ENCODE measurements at places on chromosomes 16 and 17.
A peak's percentile ranks its signal among the peaks of the same experiment; 100 is the strongest.

DNA sequence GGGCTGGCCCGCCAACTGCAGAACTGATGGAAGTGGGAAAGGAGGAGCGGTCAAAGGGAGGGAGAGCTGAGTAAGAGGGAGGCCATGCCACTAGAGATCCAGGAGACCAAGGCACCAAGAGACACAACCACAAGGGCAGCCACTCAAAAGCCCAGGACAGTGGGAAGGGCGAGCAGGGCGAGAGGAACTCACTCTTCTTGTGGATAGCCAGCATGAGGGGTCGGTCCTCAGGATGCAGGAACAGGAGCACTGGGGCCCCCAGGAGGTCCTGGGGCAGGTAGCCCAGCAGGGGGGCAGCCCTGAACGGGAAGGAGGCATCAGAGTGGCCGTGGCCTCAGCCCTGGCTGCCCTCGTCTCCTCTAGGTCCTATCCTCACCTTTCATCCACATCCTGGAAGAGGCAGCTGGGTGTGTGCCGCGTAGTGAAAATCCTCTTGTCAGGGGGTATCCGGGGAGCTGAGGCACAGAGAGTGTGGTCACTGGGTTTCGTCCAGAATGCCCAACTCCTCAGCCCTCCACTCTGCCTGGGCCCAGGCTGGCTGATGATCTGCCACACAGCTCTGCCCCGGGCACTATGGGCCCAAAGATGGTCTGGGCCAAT lies 4.3 kb downstream of the PER1 start:
- no peak for DNase-seq

DNA sequence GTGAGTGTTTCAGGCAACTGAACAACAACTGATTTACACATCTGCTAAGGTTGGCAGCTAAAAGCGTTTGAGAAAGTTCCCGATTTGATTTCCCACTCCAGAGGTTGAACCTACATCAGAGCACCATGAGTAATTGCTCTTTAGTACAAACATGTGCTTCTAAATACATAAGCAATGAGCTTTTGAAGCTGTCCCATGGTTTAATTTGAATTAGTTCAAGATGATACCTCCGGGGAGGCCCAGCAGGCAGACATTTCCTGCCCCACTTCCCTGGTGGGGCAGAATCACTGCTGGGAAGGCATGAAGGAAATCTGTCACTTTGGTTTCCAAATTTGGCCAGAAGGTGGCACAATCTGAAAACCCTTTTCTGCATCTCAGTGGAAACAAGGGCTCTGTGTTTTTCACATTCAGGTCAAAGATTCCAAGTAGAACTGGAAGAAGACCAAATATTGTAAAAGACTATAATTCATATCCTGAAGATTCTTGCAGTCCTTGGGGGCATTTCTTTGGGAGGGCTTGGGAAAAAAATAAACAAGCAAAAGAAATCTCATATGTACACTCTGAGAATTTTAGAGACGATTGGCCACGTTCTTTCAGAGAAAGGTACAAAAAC lies 176.2 kb upstream of the FAM20A start:
- peak; percentile 14 for DNase-seq

DNA sequence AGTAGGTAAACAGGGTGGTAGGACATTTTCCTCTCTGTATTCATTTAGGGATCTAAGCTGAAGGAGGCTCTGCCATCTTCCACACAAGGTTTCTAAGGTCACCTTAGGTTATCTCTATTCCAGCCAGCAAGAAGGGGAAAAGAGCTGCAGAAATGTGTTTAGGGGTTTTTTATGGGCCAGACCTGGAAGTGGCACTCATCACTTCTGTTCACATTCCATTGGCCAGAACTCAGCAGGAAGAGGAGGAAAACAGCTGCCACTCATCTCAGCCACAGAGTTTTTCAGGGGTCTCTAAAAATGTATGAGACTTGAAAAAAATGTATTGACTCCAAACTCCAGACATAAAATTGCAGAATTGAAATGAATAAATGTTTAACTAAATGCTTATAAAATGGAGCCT lies 65.8 kb downstream of the FTO start:
- no peak for DNase-seq

DNA sequence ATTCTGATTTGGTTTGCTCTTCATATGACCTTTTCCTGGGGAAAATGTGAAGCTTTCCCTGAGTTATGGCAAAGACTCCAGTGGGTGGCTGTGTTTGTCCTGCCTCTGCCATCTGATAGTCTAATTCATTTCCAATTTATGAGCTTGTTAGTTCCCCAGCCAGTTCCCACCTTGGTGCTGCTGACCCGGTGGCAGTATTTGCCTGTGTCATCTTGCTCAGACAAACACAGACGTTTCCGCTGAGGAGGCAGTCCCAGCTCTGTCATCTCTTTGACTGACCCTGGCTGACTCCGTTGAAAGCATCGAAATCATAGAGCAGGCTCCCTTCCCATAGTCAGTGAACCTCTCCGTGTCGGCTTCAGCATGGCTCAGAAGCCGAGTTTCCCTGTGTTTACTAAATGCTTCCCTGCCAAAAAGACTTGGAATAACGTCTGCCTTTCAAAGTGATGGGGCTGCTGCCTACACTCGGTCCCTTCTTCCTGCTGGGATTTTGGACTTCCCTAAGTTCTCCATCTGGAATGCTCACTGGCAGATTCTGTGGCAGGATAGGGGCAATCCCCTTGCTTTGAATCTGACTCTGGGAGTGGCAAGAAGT lies 538.3 kb downstream of the NPIPA7 start:
- no peak for DNase-seq

DNA sequence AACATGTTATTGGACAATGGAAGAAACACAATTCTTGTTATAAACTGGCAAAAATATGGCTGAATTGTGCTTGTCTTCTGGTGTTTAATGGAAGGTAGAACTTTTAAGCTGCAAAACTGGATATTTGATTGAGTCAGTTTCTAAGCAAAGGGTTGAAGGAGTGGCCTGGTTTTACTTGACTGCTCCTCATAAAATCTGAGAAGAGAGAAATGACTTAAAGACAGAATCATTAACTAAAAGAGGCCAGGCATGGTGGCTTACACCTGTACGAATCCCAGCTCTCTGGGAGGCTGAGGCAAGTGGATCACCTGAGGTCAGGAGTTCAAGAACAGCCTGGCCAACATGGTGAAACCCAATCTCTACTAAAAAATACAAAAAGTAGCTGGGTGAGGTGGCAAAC lies 770.7 kb downstream of the CDH11 start:
- DNase-seq = no peak

- DNase-seq = no peak
Observed at GRCh38 chr17:42387661-42388380, 421 bp downstream of the STAT3 start.

GRCh38 chr17:78105101-78105500 lies 23.5 kb downstream of the TMC6 start:
- DNase-seq = no peak

DNA sequence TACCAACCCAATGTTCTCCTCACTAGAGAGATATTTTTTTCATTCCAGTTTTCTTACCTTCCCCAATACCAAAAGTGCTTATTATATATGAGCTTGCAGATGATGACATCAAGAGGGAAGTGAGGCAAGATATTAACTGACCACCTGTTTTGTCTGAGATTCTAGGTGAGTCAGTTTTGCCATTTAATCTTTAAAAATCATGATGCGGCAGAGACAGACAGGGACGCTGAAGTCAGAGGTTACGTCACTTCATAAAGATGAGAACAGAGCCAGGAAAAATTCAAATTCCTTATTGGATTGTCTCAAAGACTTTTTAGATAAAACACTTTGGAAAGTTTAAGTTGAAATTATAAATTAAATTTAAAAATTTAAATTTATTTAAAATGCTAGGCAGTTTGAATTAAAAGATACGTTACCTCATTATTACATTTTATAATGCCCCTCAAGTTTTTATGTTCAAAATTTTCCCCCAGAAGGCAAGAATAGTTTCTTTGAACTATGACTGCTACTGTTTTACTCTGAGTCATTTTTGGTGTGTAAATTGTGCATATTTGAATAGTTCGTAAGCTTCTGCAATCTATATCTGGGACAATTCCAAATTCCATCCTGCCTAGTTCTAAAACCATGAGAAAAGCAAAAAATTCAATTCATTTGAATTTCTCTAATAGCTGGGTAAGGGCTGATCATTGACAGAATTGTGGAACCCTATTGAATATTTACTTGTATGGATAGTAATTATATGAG lies 839.6 kb upstream of the GOT2 start:
- no peak for DNase-seq

GRCh38 chr16:72604375-72604774 lies 432.4 kb upstream of the PMFBP1 start:
- DNase-seq = no peak

DNA sequence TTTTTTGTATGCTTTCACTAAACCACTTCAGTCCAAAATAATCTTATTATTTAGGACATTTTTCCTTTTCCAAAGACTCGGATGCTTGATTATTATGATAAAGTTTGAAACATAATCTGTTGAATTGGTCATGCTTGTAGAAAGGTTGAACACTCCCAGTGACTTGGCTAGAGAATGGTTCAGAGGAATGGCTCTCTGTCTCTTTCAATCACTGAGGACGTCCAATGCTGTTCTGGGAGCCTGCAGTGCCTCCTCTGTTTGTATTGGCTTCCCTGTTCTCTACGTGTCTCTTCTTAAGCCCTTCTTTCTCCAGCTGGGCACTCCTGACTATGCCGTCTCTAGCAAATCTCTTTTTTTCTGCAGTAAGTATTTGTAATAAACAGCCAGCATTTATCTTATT lies 369.0 kb upstream of the DYNLRB2 start:
- DNase-seq = no peak

- no peak for DNase-seq
Observed at GRCh38 chr16:13795131-13795530, 124.8 kb upstream of the ERCC4 start.

DNA sequence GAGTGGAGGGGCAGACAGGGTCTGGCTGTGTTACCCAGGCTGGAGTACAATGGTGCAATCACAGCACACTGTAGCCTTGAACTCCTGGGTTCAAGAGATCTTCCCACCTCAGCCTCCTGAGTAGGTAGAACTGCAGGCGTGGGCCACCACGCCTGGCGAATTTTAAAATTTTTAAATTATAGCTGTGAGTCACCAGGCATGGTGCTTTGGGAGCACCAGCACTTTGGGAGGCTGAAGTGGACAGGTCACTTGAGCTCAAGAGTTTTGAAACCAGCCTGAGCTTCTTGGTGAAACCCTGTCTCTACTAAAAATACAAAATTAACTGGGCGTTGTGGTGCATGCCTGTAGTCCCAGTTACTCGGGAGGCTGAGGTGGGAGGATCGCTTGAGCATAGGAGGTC lies 114.0 kb downstream of the CHD9 start:
- no peak for DNase-seq

DNA sequence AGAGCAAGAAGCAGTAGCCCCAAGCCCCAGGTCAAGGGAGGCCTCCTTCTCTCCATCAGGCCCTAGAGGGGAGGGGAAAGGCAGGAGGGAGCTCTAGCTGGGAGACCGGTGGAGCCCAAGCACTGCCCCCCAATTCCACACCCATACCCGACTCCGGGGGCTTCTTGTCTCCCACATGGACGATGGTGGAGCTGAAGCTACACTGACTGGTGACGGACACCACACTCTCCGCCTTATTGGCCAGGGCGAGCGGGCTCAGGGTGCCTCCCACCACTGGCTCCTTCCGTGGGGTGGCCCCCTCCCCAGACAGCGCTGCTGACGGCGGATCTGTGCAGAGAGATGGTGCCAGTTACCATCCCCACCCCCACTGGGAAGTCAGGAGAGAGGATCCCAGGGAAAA lies 6.4 kb downstream of the PER1 start:
- no peak for DNase-seq

- DNase-seq = peak; percentile 75
Observed at GRCh38 chr17:81018044-81018802, 16.7 kb upstream of the BAIAP2 start.

- DNase-seq = no peak
Observed at GRCh38 chr16:73126525-73126853, 78.6 kb upstream of the ZFHX3 start.

DNA sequence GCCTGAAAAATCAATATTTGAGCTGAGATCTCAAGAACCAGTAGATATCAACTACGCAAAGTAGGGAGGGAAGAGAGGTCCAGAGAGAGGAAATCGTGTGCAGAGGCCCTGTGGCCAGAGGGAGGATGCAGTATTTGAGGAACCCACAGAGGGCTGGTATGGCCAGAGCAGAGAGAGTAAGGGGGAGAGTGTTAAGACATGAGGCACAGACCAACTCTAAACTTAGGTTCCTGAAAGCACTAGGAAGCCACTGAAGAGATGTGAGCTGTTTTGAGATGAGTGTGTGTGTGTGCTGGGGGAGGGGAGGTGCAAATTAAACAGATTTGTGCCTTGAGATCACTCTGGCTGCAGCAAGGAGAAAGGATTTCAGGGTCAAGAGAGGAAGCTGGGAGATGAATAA lies 10.9 kb downstream of the SLC13A2 start:
- peak; percentile 48 for DNase-seq

DNA sequence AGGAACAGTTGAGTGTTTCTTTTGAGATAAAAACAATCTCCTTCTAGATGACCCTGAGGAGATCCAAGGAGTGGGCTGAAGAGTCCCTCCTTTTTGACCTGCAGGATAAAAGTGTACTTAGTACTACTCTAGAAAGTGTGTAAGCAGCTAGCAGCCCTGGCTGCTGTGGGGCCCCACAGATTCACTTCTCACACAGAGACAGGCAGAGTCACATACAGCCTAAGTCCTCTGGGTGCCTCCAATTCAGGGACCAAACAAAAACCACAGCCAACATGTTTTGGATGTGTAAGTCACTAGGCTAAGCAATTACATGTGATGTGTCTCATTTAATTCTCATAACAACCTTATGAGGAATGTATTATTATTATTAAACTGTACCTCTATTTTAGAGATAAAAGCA lies 97.1 kb downstream of the TMEM100 start:
- no peak for DNase-seq

GRCh38 chr17:30323262-30323894 lies 10.5 kb downstream of the TMIGD1 start:
- peak; percentile 20 for DNase-seq

DNA sequence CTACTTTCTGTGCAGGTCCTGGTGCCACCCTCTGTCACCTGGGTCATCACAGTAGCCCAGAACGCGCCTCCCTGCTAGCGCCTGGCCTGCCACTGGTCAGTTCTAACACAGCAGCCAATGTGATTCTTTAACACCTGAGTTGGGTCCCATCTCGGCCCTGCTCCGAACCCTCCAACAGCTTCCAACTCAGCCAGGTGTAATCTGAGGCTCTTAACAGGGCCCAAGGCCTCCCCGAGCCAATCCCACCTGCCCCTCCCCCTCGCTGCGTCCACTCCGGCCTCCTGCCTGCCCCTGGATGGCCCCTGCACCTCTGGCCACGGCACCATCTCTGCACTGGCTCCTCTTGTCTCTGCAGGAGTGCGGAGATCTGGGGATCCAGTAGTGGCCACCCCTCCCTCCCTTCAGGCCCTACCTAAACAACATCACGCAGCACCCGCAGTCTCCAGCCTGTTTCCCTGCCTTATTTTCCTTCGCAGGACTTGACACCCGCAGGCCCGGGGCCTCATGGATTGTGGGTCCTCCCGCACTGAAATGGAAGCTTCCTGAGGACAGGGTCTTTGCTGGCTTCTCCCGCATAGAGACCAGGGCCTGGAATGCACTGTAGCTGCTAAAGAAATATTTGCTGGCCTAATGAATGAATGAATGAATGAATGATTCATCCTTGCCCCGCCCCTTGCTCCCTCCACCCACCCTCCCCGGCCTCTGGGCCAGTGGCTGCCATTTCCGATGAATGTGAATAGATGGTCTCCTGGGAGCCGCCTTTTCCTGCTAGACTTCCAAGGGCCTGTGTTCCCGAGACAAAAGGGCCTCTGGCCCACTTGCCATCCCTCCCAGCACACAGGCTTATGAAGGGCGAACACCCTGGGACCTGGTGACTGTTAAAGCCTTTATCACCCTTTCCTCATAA lies 174.8 kb upstream of the FOXF1 start:
- DNase-seq = no peak

GRCh38 chr17:82881900-82882714 lies 42.3 kb upstream of the ZNF750 start:
- no peak for DNase-seq
